ENCODE measurements at places on chromosomes 11 and 22.

- DNase-seq: no peak
Measured at GRCh38 chr11:119414734-119415133, 8.2 kb downstream of the THY1 start.

- DNase-seq: no peak
Measured at GRCh38 chr22:20647586-20648305, 126.2 kb upstream of the SERPIND1 start.

GRCh38 chr11:71955898-71956456 is 27.1 kb downstream of the RNF121 start:
- no peak for DNase-seq

DNA sequence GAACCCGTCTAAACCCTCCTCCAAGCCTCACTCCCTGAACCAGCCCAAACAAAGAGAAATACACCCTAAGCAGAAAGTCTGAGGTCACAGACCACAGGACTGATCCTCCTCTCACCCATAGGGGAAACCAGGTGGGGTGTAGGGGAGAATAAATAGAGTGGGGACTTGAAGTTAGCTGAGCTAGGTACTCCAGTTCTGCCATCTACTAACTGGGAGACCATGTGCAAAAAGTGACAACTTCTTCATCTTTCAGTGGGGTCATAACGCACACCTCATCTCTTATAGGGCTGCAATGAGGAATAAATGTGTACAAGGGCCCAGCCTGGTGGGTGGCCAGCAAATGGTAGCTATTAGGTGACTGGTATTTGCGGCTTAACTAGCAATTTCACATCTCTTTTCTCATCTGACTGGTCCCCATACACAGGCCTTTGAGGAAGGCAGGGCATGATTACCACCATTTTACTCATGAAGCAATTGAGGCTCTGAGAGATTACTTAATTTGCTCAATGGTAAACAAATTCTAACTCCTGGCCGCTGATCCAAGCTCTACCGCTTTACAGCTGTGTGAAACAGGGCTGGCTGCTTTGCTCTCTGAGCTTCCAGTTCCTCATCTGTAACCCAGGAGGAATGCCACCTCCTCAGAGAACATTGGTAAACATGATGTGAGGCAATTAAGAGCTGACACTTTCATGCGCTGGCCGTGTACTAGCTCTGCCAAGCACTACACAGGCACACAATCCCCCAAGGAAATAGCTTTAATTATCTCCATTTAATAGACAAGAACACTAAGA is 16.6 kb downstream of the TBC1D10A start:
- no peak for DNase-seq

DNA sequence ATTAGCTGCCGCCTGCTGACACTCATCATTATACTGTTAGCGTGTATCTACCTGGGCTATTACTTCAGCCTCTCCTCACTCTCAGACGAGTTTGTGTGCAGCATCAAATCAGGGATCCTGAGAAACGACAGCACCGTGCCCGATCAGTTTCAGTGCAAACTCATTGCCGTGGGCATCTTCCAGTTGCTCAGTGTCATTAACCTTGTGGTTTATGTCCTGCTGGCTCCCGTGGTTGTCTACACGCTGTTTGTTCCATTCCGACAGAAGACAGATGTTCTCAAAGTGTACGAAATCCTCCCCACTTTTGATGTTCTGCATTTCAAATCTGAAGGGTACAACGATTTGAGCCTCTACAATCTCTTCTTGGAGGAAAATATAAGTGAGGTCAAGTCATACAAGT is 51.1 kb downstream of the PANX1 start:
- DNase-seq: no peak

DNA sequence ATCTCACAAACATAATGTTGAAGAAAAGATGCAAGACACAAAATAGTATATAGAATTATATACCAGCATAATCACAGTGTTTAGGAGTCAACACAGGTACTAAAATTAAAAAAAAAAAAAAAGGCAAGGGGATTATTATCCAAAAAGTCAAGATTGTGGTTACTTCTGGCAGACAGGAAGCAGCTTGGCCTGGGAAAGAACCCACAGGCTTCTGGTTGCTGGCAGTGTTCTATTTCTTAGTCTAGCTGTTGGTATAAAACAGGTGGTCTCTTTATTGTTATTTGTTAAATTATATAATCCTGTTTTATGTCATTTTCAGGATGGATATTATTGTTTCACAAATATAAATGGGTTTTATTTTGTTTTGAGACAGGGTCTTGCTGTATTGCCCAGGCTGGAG is 54.0 kb downstream of the C11orf58 start:
- DNase-seq: no peak
